ENCODE measurements at places on chromosomes 3 and 15.

DNA sequence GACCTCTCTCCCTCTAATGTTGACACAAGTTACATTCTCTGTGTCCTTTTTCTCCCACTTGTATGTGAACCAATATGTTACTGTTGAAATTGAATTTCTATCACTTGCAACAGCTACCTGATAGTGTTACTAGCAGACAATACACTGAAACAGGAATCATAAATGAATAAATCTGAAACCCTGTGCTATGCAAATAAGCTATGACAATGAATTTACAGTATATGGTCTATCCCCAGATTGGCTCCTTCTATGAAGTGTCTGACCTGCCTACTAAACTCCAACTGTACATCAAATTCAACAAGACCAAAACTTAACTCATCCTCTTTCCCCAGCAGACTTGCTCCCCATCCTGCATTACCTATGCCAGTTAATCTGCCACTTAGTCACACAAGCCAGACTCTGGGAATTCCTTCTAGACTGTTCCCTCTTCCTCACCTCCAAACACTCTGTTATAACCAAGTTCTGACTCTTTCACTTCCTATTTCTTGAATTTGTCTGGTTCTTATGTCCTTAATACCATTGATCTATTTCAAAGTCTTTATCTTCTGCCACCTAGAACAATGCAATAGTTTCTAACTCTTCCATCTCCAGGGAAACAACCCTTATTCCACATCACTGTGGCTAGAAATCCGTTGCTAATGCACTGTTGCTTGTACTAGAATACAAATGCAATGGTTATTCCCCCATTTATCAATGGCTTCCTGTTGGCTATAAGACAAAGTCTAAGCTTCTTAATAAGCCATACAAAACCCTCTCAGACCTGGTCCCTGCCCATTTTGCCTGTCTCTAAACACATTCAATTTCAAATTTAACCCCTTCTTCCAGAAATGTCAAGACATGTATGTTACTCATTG lies 13.4 kb upstream of the ZNF639 start:
- no peak for DNase-seq

DNA sequence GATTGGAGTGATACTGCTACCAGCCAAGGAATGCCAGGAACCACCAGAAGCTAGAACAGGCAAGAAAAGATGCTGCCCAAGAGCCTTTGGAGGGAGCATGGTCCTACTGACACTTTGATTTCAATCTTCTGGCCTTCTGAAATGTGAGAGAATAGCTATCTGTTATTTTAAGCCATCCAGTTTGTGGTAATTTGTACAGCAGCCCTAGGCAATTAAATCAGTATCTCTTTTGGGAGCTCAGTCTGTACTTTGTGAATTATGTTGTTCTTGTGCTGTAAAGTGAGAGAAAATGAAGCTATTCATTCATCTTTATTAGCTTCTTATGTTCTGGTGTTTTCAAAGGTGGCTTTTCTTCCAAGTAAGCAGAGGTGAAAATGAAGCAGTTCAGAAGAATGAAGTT lies 381.3 kb downstream of the PDCD6IP start:
- DNase-seq, result no peak

DNA sequence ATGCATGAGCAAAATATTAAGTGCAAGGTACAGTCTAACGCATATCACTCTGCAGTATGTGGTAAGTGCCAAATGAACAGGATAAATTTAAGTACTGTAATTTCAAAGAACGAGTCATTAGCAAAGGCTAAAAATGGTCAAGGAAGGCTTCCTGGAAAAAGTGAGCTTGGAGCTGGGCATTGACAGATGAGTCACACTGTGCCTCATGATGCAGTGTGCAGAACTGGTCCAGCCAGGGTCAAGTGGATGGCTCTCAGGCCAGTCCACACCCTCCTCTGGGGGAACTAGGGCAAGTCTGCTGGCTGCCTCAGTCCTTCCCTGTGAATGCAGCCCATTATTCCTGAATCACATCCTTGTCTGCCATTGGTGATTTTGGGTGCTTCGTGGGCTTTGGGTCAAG lies 76.3 kb downstream of the CACNA1D start:
- DNase-seq, result no peak

DNA sequence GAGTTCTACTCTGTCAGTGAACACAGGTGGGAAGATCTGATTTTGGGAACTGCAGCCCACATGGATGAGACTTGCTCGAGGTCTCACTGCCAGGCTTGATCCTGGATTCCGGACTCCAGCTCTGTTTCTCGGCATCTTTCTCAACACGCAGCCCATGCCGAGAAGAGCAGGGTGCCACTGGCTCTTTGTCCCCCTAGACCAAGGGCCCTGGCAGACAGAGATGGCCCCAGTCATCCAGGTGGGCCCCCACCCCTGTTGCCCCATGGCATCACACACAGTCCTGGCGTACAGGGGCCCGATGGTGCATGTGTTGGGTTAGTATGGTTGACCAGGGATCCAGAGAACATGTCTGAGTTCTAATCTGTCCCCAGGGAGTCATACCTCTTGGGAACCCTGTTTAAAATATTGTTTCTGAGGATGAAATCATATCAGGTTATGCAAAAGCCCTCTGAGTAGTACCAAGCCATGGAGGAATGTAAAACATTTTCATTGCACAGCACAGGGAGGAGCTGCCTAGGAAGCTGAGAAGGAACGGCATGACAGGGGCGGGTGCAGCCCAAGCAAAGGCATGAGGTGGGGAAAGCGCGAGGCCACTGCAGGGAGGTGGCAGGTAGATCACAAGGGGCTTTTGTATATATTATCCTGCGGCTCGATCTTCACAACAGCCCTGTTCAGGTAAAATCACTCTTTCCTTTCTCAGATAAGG lies 320.6 kb downstream of the UACA start:
- no peak for DNase-seq

DNA sequence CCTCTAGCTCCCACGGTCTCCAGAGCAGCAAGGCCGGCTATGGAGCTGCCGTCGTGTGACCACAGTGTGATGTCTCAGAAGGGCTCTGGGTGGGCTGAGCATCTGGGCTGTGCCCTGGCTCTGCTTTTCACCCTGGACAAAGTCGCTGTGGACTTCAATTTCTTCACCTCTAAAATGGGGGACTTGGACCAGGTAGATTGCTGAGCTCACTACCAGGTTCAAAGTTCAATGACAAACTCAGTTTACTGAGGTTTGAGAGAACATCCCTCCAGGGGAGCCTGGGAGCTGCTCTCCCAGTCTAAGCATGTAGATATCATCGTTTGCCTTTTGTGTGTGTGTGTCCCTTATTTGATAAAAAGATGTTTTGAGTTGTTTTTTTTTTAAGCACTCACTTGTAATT lies 25.1 kb downstream of the RLBP1 start:
- no peak for DNase-seq

DNA sequence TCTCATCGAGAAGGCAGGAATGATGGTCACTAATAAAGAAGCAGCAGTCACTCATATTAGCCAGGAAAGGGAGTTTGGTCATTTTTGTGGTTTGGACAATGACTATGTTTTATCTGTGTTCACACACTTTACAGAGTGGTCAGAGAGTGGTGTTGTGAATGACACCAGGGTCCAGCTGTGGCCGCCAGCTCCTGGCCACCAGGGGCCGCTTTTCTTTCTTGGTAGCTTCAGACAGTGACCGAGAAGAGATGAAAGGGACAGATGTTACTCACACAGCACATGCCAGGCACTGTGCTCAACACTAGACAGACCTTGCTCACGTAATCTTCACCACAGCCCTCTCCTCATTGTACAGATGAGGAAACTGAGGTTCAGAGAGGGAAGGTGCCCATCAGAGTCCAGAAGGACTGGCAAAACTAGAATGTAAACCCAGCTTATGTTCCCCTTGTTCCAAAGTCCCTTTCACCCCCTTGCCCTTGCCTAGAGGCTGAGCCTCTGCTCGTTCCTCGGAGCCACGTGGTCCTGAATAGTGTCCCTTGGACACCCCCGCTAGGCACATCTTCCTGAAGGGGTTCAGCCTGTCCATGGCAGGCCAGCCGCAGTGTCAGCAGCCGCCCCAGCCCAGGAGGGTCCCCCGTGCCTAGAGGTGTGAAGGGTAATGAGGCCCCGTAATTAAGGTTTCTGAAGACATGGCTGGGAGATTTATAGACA lies 55.6 kb downstream of the CYP11A1 start:
- DNase-seq, result no peak

- DNase-seq, result no peak
These were observed 22.2 kb upstream of the DYNC1LI1 start for GRCh38 chr3:32592696-32593353.

- no peak for DNase-seq
These were observed 144.0 kb upstream of the SMAD3 start for GRCh38 chr15:66921319-66921915.

DNA sequence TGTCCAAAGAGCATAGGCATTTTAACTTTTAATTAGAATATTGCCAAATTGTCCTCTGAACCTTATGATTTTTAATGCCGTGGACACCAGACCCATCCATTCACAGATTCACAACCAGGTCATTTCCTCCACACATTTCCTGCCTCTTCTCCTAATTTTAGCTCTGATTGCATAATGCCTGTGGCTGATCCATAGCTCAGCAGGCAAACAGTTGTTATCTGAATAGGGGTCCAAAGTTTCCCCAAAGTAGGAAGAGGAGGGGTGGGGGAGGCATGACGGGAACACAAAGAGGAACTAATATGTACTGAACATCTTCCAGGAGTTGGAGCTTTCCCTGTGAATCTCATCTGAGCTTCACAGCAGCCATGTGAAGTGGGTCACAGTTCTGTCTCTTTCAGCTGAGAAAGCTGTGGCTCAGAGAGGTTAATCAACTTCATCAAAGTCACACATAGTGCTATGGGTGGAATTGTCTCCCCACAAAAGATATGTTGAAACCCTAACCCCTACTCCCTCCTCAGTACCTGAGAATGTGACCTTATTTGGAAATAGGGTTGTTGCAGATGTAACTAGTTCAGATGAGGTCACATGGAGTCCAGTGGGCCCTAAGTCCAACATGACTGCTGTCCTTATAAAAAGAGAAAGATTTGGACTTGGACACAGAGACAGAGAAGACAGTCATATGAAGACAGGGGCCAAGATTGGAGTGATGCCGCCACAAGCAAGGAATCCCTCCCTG lies 106.7 kb upstream of the AGBL1 start:
- no peak for DNase-seq

GRCh38 chr15:34019369-34019990 lies 19.5 kb downstream of the AVEN start:
- DNase-seq, result no peak

DNA sequence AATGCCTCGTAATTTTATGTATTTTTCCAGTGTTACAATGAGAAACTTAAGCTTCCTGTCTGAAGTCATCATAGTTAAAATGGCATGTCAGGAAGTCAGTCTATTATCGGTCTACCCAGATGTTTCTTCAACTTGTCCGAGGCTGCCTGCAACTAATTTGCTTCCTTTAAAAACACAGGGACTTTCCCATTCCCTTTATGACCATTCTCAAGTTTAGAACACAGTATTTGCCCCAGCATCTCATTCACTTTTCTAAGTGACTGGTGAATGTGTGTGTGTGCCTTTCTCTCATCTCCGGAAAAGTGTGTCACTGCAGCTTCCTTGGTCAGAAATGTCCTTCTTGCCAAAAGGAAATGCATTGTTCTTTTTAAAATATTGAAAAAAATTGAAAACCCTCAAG lies 466.6 kb downstream of the RAP2B start:
- no peak for DNase-seq

DNA sequence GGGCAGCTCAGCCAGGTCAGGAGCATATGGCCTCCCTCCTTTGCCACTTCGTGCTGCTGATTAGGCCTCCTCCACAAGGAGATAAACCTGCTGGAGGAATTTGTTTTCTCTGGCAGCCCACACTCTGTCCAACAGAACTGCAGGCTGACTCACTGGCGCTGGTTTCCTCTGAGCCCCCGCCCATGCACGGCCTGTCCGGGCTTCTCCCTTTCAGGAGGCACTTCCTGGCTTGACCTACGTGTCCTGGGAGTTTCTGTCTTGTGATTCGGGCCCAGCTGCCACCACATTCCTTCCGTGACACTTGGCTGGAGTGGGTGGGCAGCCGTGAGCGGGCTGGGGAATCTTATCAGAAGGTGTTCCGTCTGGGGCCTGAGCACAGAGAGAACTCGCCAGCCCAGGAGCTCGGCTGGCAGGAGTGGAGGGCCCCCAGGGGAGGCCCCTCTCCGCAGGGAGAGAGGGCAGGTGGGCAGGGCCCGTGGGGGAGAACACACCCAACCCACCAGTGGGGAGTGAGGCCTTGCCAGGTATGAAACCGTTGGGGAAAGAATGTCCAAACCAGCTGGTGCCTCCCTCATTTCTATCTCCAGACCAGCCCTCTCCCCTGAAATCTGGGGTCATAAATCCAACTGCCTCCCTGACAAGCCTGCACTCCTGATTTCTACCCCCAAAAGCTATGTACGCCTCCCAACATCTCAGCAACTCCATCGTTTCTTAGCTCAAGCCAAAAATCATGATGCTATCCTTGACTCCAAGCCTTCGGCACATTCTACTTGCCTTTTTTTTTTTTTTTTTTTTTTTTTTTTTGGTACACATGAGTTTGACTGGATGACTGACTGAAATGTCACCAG lies 110.6 kb upstream of the MEF2A start:
- no peak for DNase-seq

DNA sequence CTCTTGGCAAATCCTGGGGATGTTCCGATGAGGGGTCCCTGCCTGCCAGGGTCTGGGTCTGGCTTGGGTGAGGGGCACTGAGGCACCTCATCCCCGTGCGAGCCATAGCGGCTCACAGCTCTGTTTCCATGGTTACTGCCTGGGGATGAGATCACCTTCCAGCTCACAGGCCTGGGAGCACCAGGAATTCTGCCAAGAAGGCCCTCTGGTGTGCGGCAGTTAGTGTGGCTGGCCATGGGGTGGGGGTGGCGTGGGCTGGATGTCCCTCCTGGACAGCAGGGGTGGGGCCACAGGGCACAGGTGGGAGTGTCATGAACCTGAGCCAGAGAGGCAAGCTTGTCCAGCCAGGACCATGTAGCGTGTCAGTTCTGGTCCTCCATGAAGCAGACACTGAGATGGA lies 22.1 kb upstream of the PRR23E start:
- DNase-seq, result no peak

- no peak for DNase-seq
These were observed 33.5 kb upstream of the MFSD1 start for GRCh38 chr3:158768361-158768787.

- no peak for DNase-seq
These were observed 265.0 kb downstream of the THRB start for GRCh38 chr3:24229468-24230221.

GRCh38 chr3:101074518-101074917 lies 81.3 kb upstream of the ABI3BP start:
- DNase-seq, result no peak

Measured in stimulated activated CD8-positive, alpha-beta memory T cell treated with anti-CD3 and anti-CD28 coated beads, Interleukin-2, amount 100 ng/mL, for 48 hours (primary cell).